Natural killer cell treated with Interleukin-12 subunit alpha and Interleukin-12 subunit beta and Interleukin-15 and Interleukin-18, amount 100 ng/mL, for 72 hours (primary cell): ENCODE measurements at places on chromosomes 5 and 9. TPM values are rescaled to one million over a fixed set of nuclear protein-coding genes. Genes with fewer than 3 reads are reported as not detected.

The BARHL1 gene
- total RNA-seq, result not detected

The KIF4B gene
- total RNA-seq, result not detected

The ANKRD34B gene
- total RNA-seq, result not detected

The CD74 gene
- total RNA-seq, result 771 TPM

DNA sequence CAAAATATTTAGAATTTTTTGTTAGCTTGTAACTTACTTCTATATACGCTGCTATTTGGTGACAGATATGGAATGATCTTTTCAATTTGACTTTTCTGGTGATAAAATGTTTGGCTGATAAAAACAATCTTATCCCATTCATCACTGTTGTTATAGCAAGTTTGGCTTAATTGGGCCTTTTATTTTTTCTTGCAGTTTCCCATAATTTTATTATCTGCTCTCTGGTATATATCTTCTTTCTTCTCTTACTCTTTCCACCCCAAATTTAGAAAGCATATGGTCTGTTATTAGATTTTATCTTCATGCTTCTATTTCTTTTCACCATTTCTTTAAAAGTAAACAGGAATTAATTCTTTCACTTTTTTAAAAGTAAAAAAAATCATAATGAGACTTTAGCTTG lies 474.4 kb downstream of the TLE1 start:
- no peak for DNase-seq

- no peak for DNase-seq
Measured at GRCh38 chr5:42349163-42349562, 74.1 kb upstream of the GHR start.

GRCh38 chr5:34655354-34655991 lies 655 bp upstream of the RAI14 start:
- no peak for DNase-seq

DNA sequence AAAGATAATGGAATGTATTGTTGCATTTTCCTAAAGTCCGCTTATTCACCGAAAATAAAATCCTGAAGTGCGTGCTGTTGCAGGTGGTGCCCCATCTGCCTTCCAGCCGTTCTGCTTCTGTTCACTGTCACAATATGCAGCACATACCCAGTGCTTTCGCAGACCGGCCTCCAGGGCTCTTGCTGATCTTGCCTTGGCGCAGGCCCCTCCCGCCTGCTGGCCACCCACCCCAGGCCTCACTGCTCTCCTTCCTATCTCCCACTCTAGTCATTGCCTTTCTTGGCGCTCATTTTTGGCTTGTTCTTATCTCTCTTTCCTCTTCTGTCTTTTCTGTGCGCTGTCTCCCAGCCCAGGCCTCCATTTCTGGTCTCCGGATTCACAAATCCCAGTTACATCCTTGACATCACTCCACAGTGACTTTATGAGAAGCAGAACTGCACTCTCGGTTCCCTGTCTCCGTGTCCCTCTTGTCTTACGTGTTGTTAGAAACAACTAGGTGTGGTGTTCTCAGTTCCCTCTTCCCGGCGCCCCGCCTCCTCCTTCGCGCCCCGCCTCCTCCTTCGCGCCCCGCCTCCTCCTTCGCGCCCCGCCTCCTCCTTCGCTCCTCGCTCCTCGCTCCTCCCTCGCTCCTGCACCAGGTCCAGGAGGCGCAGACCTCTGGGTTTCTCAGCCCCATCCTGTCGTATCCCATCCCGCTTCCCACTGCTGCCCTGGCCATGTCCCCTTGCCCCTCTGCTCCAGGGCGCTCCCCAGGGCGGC lies 201.7 kb upstream of the OTULINL start:
- no peak for DNase-seq

- DNase-seq, result no peak
Measured at GRCh38 chr5:77300451-77300850, 90.0 kb downstream of the PDE8B start.

GRCh38 chr5:41447650-41448510 lies 62.5 kb downstream of the PLCXD3 start:
- no peak for DNase-seq

DNA sequence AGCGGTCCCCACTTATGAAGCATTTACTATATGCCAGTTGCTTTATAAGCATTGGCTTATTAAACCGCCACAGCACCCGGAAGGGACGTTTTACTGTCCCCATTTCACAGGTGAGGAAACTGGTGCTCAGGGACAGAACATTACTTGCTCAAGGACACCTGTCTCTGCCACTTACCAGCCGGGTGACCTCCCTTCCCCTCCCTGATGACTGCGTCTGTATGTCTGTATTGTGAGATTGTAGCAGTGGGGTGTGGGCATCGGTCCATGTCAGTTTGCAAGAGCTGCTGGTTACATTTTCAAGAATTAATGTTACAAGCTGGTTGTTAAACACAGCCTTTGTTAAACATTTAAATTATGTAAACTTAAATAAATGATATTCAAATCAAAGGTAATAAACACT lies 77.6 kb upstream of the LMX1B start:
- DNase-seq, result no peak

- no peak for DNase-seq
Measured at GRCh38 chr9:109779711-109780452, at the start of gene PALM2AKAP2. Gene PALM2AKAP2 (plus strand): TSS chr9:109780198. CDS start chr9:109780489, 291 bp downstream.

DNA sequence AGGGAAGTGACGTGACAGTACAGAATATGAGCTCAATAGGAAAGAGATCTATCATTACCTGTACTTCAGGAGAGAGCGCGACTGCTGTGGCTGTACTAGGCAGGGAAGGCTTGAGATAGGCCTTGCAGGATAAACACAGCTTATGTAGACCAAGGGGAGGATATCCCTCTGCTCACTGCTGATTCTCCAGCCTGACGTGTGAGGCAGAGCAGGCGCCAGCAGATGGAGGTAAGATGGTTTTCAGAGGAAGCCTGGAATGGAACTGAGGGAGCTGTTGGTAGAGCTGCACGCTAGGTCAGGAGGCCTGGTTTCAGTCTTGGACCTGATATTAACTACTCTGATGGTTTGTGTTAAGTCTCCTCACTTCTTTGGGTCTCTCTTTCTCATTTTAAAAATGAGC lies 291.4 kb downstream of the YTHDC2 start:
- DNase-seq, result no peak

DNA sequence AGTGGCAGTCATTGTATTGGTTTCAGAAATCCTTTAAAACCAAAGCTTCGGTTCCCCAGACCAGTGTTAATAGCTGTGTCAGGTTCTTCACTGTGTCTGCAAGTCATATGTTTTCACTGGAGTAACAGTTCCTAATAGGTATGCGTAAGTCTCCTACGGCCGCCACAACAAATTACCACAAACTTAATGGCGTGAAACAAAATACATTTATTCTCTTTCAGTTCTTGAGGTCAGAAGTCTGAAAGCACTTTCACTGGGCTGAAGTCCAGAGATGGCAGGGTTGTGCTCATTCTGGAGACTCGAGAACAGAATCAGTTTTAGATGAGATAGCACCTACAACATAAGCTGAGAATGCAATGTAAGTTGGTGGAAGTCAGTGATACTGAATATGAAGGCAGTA lies 556.2 kb downstream of the TLE4 start:
- DNase-seq, result no peak
